ENCODE measurements at places on chromosomes 13 and 19.

GRCh38 chr19:17716309-17716929, 2.9 kb upstream of the MAP1S start:
- DNase-seq = peak; percentile 26

DNA sequence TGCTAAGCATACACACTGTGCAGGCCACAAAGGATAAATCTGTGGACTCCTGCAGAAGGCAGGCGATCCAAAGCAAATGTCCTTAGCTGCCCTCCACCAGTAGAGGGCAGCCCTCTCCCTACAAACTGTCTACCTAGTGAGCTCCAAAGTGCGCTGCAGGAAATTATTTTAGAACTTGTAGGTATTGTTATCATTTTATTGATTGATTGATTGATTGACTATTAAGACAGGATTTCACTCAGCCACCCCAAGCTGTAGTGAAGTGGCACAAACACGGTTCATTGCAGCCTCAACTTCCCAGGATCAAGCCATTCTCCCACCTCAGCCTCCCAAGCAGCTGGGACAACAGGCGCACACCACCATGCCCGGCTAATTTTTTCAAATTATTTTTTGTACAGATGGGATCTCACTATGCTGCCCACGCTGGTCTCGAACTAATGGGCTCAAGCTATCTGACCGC, 37.3 kb downstream of the RNF6 start:
- DNase-seq = peak; percentile 66

DNA sequence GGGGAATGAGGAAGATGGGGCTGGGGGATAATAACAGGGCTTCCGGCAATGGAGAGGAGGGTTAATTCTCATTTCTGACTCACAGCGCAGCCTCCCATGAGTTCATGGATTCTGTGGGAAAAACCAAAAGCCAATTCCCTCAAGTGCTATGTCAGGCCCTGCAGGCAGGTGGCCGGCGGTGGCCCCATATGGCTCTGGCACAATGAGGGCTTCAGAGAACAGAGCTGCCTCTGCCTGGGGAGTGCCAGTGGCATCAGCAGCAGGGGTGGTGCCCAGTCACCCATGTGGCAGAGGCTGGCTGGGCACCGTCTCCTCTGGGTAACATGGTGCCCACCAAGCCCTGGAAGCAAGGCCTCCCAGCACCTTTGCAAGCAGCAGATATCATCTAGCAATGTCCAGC, 69.1 kb downstream of the ALOX5AP start:
- no peak for DNase-seq

DNA sequence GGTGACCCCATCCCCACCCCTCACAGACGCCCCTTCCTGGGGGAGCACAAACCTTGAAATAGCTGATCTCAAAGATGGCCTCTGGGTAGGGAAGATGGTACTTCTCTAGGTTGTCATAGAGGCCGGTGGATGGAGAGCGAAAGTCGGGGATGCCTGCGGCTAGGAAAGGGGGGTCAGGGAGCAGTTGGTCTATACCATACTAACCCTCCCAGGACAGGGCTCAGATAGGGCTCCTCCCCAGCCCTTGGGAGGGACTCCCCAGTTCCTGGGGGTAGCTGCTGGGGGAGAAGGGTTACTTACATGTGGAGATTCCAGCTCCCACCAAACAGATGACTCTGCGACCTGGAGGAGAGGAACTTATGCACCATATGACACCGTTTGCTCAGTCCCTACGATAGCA, 9.6 kb downstream of the SIRT2 start:
- DNase-seq = no peak

DNA sequence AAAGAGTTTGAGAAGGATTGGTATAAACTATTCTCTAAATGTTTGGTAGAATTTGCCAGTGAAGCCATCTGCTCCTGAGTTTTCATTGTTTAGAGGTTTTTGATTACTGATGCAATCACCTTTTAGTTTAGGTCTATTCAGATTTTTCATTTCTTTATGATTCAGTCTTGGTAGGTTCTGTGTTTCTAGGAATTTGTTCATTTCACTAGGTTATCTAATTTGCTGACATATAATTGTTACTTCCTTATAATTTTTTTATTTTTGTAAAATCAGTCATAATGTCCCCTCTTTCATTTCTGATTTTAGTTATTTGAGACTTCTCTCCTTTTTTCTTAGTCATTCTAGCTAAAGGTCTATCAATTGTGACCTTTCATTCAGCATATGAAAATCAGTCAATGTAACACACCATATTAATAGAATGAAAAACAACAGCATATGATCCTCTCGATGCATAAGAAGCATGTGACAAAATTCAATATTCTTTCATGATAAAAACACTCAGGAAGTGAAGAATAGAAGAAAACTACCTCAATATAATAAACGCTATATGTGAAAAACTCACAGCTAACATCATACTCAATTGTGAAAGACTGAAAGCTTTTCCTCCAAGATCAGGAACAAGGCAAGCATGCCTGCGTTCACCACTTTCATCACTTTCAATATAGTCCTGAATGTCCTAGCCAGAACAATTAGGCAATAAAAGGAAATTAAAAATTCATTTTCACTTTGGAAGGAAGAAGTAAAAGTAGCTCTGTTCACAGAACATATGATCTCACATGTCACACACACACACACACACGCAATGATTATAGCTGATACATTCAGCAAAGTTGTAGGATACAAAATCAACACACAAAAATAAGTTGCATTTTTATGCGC, 149.1 kb downstream of the COG6 start:
- no peak for DNase-seq

GRCh38 chr13:98298599-98298998, 121.5 kb upstream of the RNF113B start:
- DNase-seq = no peak

DNA sequence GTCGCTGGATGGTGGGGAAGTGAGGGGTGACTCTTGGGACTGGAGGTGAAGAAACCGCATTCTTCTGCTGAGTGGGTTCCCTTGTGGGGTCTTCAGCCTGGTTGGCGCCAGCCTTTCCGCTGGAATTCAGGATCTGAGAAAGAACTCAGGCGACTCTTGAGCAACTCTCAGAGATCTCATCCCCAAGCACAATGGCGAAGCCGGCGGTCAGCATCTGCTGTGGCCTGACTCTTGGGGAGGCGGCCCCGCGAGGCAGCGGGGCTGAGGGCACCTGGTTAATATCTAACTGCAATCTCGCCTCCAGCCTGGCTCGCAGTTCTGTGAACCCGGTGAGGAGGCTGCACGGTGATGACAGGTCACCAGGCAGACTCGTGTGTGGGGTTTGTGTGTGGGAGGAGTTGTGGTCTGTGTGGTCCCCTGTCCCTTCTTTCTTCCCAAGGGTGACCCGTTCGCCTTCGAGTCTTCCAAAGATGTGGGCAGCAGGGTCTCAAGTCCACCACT, 883 bp downstream of the ZNF441 start:
- DNase-seq = peak; percentile 6

- DNase-seq = peak; percentile 11
Observed at GRCh38 chr13:106241974-106242953, 293.2 kb downstream of the EFNB2 start.

DNA sequence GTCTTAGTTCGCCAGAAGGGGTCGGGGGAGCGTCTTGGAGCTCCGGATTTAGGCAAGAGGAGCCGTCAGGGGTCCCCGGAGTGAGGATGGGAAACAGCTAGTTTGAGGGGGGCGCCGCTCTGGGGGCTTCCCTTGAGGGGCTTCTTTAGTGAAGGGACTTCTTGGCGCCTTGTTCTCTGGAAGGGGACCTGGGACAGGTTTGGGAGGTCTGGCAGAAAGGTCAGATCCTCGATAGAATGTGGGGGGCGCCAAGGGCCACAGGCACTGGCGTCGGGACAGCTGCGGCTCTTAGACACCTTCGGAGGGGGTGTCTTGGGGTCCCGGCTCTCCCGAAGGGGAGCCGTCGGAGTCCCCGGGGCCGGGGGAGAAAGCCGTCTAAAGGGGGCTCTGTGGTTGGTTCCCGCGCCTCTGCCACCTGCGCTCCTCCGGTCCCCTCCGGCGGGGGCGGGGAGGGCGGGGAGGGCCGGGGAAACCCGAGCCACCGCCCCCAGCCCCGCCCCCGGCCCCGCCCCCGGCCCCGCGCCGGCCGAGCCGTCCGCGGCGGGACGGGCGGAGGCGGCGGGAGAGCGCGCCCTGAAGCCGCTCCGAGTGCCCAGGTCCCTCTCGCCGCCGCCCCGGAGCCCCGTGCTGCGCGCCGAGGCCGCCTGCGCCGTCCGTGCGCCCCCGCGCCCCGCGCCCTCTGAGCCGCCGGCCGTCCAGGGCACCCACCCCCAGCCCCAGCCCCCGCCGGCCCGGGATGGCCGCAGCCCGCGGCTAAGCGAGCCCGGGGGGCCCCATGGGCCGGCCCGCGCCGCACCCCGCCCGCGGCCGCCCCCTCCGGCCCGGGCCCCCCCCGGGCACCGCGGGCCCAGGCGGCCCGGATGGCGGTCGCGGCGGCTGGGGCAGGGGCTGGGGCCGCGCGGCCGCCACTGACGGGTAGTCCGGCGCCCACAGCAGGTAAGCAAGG, at the start of gene NRTN:
NRTN (plus strand) TSS at position 552 of the 946 bp plus-strand sequence. CDS start 19,099 bp downstream, outside the sequence.
- DNase-seq = peak; percentile 53

- no peak for DNase-seq
Observed at GRCh38 chr19:35932291-35932936, 3.8 kb upstream of the LRFN3 start.

- peak; percentile 76 for DNase-seq
Observed at GRCh38 chr19:38644719-38645118, 2.7 kb upstream of the ACTN4 start.

- no peak for DNase-seq
Observed at GRCh38 chr13:70841240-70842061, 733.2 kb upstream of the KLHL1 start.

DNA sequence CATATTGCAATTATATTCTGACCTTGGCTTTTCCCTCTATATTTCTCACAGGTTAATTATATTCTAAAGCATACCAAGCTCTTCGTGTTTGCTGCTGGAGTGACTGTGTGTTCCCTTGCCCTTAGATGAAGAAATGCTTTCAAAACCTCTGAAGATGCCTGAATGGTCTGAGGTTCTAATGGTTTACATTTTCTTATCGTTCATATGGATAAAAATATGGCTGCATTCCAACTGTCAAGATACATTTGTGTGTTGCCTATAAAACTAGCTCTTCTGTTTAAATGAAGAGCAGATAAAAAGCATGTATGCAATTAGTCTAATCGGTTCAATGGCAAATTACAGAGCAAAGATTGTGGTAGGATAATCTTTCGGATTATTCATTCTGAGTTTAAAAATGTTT, 68.4 kb upstream of the ANKRD10 start:
- no peak for DNase-seq

- DNase-seq = peak; percentile 56
Observed at GRCh38 chr13:21069561-21070004, 8.2 kb upstream of the LATS2 start.

GRCh38 chr19:40420766-40421765, 4.7 kb downstream of the SERTAD1 start:
- peak; percentile 93 for DNase-seq

- DNase-seq = no peak
Observed at GRCh38 chr13:95192998-95193397, 108.3 kb downstream of the ABCC4 start.

- DNase-seq = no peak
Observed at GRCh38 chr13:113171250-113172125, 13.0 kb downstream of the PROZ start.

GRCh38 chr19:16417660-16418596, 53.8 kb downstream of the EPS15L1 start:
- DNase-seq = peak; percentile 84

- DNase-seq = no peak
Observed at GRCh38 chr13:19062019-19062646, 119.5 kb downstream of the TUBA3C start.

- peak; percentile 83 for DNase-seq
Observed at GRCh38 chr19:6047741-6048251, 62.5 kb downstream of the RFX2 start.

DNA sequence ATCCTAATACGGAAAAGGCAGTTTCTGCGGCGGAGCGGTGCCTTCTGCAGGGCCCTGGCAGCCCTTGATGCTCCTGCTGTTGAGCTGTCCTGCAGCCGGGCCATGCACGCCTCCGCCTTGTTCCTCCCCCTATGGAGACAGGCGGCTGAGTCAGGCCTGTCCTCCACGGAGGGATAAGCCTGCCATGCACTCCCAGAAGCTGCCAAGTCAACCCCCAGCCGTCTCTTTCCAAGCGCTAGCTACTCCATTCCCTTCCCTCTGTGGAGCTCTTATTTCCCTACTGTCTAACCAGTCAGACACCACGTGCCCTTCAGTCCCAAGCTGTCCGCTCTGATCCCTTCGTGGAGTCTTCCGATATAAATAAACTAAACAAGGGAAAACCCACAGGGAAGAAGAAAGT, 197.0 kb downstream of the COL4A1 start:
- peak; percentile 65 for DNase-seq

GRCh38 chr13:35260316-35260715, 216.2 kb downstream of the MAB21L1 start:
- no peak for DNase-seq

DNA sequence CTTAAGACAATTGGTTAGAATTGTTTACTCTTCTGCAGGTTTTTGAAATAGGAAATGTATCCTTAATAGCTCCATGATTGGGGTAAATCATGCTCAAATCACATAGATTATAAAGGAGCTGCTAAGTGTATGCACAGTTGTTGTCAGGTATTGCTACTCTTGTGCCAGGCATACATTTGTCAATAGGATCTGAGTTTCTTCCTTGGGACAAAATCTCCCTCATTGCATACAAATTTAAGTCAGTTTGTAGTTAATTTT, 109.3 kb upstream of the MLNR start:
- no peak for DNase-seq

DNA sequence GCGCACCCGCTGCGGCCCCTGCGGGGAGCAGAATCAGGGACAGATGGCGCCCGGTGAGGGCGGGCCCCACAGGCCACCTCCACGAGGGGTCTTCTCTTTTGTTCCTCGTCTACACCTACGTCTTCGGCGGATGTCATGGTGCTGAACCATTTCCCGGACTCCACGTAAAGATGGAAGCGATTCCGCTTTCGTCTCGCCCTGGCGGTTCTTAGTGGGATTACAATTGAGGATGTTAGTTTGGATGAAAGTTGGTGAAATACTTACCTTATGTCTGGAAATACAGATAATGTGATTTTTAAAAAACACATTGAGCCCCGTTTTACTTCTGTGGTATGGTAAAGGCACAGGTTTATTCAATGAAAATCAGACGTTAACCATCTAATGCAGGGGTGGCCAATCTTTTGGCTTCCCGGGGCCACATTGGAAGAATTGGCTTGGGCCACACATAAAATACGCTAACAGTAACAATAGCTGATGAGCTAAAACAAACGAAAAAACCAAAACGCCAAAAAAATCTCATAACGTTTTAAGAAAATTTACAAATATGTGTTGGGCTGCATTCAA, 1.4 kb upstream of the ZMYM5 start:
- DNase-seq = peak; percentile 86

GRCh38 chr19:2517881-2518601, 42.1 kb downstream of the GADD45B start:
- DNase-seq = peak; percentile 62

- DNase-seq = no peak
Observed at GRCh38 chr19:36152019-36152351, 262 bp downstream of the COX7A1 start.

DNA sequence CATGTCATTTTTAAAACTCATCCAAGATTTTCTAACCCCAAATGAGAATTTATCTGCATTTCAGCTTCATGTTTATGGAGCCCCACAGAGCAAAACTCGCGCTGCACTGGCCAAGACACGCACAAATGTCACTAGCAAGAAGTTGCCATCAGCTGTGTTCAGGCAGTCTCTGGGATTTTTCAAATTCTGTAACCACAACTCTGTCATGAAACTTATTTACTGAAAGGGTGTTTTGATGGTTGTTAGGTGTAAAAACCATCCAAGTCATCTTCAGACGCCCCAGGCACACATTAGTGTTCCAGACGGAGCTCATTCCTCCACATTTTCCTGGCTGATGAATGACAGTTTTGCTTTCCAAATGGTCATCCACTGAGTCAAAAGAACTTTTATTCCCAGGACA, 63.4 kb downstream of the SLC7A1 start:
- DNase-seq = no peak

Measured in mesendoderm (in vitro differentiated cells).